Right cardiac atrium (tissue), 5 donors: ENCODE measurements at places on chromosomes 5 and 9. TPM values are rescaled to one million over a fixed set of nuclear protein-coding genes. Genes with fewer than 3 reads are reported as not detected.

DNA sequence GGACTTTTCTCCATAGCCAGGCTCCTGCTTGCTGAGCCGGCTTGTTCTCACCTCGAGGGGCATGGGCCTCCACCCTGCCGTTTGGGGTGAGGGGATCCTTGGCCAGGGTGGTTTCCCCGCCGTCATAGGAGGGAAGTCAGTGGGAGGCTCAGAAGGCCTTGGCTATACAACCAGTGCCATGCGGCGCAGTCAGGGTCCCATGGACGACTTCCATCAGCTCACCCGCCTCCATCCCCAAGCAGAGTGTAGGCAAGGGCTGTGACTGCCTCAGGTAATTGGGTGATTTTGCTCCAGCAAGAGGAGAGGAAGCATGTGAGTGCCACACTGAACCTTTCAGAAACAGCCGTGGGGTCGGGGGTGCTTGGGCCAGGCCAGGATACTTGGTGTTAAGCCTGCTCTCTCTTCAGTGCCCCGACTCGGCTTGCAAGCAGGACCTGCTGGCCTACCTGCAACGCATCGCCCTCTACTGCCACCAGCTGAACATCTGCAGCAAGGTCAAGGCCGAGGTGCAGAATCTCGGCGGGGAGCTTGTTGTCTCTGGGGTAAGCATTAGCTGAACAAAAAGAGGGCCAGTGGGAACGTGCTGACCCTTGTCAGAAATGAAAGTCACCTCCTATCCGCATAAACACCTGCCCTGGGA, 57.2 kb upstream of the LRRTM2 start:
- DNase-seq = no peak

DNA sequence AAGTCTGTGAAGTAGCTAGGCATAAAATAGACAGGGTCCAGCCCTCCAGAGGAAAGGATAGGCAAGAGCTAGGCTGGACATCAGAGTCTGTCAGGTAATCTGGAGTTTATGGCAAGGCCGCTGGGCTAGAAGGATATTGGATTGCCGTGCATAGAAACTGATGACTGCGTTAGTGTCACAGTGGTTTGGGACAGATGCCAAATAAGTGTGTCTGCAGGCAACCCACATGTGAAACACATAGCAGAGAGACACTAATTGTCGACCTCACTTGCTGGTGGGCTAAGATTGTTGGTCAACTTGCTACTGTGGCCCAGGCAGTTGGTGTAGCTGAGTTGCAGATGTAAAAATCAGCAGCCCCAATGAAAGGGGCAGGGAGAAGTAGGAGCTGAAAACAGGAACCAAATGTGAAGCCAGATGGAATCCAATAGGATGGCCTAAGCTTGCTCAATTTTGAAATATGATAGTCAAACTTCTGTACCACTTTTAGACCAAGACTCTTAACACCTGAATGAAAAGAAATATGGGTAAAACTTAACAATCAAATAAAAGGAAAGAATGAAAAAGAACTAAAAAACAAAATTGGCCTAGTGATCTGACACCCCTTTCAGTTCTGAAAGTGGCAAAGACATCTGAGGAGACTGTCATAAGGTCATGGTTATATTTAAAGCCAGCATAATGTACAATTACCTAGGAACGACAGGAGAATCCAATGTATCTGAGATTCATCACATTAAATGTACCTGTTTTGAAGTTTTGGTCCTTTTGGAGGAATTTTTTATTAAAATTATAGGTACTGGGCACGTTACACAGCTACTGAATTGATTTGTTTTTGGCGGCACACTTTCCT, 243.3 kb upstream of the ACTBL2 start:
- no peak for DNase-seq

DNA sequence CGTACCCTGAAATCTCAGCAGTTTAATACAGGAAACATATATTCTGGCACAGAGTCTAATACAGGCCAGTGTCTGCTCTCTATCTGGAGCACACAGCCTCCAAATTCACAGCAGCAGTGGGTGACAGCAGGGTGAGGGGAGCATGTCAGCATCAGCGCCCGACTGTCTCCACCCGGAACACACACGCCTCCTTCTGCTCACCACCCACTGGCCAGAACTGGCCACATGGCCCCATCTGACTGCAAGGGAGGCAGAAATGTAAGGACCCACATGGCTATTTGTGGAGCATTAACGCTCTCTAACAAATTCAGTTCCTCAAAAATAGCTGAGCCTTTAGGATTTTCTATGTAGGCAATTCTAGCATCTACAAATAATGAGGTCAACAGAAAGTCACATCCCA, 24.6 kb downstream of the UBE2QL1 start:
- DNase-seq = no peak

GRCh38 chr5:139134906-139135305, 63.3 kb downstream of the SIL1 start:
- DNase-seq = no peak

GRCh38 chr9:15353892-15354291, 46.9 kb upstream of the TTC39B start:
- no peak for DNase-seq

GRCh38 chr9:131062969-131063368, 33.4 kb upstream of the AIF1L start:
- DNase-seq = no peak

DNA sequence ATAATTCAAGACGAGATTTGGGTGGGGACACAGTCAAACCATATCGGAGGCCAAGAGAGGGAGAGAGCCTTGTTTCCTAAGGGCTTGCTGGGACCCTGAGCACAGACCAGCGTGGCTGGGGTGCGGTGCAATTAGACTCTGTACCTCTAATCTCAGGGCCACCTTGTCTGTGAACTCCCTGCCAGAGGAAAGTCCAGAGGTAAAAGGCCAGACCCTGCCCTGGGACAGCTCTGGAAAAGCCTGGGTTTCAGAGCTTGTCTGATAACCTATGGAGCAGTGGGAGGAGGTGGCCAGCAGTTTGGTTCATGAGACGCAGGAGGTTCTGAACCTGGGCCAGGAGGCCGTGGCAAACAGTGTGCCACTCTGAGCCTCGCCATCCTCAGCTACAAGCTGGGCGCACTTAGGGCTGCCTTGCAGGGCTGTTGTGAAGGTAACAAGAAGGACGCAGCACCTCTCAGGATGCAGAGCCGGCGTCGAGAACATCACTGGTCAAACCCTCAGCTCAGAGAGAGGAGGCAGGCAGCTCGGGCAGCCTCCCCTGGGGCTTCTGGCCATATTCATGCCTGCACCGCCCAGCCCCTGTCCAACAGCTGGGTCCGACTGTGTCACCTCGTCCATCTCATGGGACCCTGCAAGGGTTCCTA, 4.8 kb upstream of the DOLPP1 start:
- DNase-seq = no peak

- DNase-seq = peak; percentile 60
Observed at GRCh38 chr5:34656700-34657273, 659 bp downstream of the RAI14 start.

DNA sequence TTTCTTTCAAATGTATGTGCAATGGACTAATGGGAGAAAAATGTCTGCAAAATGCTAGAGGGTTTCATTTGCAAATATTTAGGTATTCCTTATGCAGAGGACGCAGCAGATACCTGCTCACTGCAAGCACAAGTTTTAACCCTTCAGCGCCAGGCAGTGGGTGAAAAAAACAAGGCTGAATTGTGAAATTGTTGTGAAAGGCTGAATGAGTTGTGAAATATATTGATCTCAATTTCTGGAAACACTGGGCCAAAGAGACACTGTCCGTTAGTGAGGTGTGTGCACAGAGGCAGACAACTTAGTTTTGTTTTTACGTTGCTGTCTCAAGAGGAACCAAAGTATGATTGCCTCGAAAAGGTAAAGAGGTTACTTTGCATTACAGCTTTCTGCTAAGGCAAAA, 18.8 kb downstream of the FUBP3 start:
- no peak for DNase-seq

DNA sequence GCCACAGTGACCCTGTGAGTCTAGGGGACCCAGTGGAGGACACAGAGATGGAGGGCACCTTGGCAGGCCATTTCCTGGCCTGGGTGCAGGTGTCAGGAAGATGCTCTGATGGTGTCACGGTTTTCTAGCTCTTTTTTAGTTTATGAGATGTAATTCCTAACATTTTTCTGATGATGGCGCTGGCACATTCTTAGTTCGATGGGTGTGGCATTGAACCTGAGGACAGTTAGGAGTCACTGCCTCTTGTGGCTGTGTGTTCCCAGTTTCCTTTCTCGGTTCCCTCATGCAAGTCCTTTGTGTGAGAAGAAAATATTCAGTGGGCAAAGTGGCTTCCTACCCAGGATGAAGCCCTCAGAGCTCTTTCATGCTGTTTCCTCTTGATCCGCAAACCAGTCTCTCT, 129.4 kb upstream of the ICE1 start:
- DNase-seq = no peak

- DNase-seq = no peak
Observed at GRCh38 chr5:150339165-150339564, 18.3 kb upstream of the TCOF1 start.

GRCh38 chr9:91879231-91879630, 70.8 kb downstream of the ROR2 start:
- no peak for DNase-seq

- no peak for DNase-seq
Observed at GRCh38 chr5:96943799-96944198, 7.9 kb downstream of the LNPEP start.

DNA sequence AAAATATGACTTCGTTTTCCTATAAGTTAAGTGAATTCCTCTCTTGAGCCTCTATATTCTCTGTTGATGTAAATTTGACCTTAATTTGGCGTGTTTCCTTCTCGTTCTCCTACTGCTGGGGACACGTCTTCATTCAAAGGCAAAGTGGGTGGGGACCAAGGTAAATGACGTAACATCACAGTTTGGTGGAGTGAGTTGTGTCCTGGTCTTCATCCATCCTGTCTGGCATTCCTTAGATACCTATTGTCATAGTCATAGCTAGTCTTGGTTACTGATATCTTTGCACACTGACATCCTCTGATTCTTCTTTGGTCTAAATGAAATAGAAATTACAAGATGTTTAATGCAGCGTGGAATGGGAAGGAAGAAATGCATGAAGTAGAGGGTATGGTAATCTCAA, 108.5 kb downstream of the NNT start:
- DNase-seq = no peak

- no peak for DNase-seq
Observed at GRCh38 chr9:125883565-125884217, 136.5 kb downstream of the PBX3 start.

GRCh38 chr9:117239428-117239827, 175.4 kb downstream of the ASTN2 start:
- DNase-seq = no peak

- DNase-seq = no peak
Observed at GRCh38 chr5:24681106-24681505, 36.3 kb upstream of the CDH10 start.

DNA sequence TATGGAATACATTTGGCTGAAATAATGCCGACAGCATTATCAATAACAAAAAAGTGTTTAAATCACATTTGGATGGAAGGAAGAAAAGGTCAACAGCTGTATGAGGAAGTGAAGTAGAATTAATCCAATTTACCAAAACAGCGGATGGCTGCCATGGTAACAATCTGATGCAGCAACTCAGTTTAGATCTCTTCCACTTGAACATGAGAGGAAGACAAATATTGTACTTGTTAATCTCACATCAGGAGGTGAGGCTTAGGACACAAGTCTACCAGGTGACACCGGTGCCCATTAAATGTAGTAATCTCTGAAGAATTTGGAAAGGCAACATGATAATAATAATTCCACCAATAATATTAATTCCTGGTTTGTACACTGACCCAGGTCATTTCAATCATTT, 2.4 kb downstream of the RASEF start:
- DNase-seq = no peak

DNA sequence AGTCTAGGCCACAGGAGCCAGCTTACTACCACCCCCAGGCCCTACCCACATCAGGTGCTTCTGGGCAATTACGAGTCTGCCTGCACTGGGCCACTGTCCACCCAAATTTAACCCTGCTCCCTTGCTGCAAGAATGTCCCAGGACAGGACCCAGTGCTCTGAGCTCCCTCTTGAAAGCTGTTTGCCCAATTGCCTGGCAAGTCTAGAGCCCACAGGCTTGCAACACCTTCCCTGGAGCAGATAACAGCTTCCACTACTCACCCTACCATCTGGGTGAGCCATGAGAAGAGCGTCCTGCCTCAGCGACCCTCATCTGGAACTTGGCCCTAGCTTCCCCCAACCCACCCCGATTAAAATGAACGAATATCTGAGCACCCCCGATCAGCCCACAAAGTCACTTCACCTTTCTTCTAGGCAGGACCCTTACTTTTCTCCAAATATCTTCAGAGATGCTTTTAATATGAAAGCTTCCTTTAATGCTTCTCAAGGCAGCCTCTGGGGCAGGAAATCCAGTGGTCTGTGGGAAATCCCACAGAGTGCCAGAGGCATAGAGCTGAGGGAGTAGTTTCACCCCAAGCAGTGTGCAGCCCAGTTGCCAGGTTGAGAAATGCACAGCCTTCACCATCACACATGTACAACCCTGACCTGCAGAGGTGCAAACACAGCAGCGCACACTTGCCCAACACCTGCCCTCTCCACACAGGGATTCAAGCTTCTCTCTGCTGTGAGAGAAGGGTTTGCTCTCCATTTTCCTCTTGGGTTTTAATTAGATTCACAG, 10.6 kb downstream of the ACSL6 start:
- DNase-seq = no peak

- no peak for DNase-seq
Observed at GRCh38 chr5:101717721-101718120, 578.4 kb downstream of the SLCO4C1 start.

DNA sequence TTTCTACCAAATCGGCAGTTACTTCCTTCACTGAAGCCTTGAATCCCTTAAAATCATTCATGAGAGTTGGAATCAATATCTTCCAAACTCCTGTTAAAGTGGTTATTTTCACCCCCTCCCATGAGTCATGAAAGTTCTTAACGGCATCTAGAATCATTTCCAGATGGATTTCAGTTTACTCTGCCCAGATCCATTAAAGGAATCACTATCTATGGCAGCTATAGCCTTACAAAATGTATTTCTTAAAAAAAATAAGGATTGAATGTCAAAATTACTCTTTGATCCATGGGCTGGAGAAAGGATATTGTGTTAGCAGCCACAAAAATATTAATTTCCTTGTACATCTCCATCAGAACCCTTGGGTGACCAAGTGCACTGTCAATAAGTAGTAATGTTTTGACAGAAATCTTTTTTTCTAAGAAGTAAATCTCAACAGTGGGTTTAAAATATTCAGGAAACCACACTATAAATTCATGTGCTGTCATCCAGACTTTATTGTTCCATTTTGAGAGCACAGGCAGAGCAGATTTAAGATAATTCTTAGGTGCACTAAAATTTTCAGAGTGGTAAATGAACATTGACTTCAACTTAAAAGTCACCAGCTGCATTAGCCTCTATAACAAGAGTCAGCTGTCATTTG, 767.7 kb downstream of the DTWD2 start:
- no peak for DNase-seq

- no peak for DNase-seq
Observed at GRCh38 chr9:98287384-98287783, 31.9 kb upstream of the TBC1D2 start.

Gene LRRC19
- not detected for total RNA-seq

Gene FOXD4L3
- total RNA-seq = 0.26 TPM

Gene BTNL3
- total RNA-seq = not detected

Gene NR5A1
- total RNA-seq = not detected

Gene DMRT2
- total RNA-seq = not detected

Gene KCNIP1
- total RNA-seq = not detected

Gene CNTNAP3
- total RNA-seq = 32.2 TPM

Gene ARSI
- 0.71 TPM for total RNA-seq
